Frontal cortex (tissue), 4 donors: ENCODE measurements at places on chromosomes 4 and X.

DNA sequence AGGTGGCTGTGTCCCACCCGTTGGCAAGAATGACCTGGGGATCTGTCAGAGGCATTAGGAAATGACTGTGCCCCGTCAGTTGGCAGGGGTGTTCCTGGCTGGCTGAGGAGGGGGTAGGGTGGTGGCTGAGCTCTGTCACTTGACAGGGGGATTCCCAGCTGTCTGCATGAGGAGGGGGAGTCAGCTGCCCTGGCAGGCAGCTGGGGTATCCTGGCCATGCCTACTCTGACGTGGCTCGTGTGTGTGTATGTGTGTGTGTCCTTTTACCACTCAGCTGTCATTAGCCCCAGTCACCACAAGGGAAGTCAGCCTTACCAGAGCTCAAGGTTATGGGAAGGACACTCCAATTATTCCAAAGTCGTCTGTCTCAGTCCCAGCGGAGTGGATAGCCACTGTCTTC lies 93.2 kb downstream of the EFNB1 start:
- DNase-seq, result no peak

DNA sequence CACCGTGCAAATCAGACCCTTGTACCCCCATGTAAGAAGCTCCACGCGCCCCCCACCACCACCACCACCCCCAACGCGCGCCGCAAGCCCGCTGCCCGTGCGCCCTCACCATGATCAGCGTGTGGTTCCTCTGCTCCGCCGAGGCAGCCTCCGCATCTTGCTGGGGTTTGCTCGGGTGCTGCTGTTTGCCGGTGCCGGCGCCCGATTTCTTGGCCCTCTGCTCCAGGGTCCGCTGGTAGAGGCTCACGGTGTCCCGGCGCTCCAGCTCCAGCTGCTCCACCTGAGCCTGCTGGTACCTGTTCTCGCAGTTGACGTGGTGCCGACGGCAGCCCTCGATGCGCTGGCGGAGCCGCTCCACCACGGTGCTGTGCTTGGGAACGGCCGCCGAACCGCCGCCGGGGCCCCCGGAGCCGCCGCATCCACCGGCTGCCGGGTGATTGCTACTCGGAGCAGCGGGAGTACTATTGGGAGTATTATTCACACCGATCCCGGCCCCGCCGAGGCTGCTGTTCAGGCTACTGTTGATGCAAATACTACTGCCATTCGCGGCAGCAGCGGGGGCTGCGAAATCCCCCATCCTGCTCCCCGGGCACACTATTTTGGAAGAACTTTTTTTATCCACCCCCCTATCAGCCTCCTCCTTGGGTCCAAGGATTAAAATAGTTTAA lies 1.1 kb downstream of the MAML3 start:
- DNase-seq, result peak; percentile 59

DNA sequence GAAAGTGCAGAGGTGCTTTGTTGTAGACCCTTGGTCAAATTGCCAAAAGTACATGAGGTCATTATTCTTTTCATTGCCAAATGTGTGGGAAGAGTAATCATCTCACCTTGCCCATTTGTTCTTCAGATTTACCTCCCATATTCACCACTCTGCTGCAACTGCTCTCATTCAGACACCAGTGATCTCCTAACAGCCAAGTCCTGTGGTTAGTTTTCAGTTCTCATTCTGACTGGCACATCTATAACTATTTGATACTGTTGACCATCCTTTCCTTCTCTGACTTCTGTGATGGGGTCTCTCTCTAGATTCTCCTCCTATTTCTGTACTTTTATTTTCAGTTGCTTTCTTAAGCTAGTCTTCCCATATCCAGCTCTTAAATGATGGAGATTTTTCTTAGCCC lies 39.8 kb downstream of the GRIA3 start:
- DNase-seq, result no peak

- no peak for DNase-seq
Observed at GRCh38 chr4:119623025-119623424, 5.6 kb downstream of the PDE5A start.

DNA sequence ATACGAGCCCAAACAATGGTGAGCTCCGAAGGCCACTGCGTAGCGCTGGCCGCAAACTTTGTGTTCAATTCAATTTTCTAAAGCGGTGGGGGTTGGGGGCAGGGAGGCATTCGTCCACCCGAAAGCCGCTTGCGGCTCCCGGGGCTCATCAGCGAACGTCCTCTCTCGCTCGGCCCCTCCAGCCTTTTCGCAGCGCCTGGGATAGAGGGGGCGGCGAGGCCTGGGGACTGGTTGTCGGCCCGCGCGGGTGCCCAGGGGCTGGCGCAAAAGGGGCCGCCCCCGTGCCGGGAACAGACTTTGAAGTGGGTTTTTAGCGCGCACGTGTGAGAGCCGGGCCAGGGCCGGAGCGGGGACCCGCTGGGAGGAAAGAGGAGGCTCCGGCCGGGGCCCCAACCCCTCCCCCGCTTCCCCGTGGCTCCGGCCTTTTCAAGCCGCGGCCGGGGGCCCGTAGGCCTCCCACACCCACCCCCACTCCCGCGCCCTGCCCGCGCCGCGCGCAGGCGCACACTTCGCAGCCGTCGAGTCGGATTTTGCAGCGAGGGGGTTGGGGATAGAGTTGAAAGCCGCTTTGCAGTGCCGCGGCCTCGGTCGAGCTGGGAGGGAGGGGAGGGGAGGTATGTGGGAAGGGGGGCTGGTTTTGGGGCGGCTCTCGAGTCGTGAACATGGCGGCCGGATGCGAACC lies 8.3 kb downstream of the ZIC3 start:
- DNase-seq, result no peak

- DNase-seq, result no peak
Observed at GRCh38 chr4:76058888-76059426, 15.6 kb upstream of the ART3 start.

GRCh38 chrX:140712413-140713173 lies 3.0 kb downstream of the LINC00632 start:
- no peak for DNase-seq

DNA sequence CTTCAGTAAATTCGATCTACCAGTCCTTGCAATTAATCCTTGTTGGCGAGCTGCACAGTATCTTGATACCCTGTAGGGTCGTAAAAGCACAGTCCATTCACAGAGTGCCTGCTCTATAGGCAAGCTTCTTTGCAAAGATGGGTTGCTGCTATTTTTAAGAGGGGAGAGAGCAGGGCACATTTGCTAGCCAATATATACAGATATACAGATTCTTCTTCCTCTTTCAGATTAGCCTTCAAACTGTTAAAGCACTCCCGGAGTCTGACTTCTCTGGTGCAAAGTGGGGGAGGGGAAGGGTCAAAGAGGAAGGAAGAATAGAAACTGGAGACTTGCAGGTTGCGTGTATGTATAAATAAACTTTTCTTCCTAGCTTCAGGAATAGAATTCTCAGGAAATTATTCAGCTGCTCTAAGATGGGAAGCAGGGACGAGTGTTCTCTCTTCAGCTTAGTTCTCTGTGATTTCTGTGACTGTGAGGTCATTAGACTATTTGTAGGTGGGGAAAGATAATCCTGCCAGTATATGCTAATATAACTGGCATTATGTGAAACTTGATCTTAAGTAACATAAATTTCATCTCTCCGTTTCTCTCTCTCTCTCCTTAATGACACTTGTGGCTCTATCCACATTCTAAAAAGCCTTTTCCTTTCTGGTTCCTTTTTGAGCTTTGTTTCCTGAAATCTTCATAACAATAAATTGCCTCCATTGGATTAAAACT lies at the start of gene CYSLTR1:
Gene CYSLTR1 (minus strand): TSS at position 242 of the 717 bp plus-strand sequence. CDS start 53,865 bp downstream, outside the sequence.
- no peak for DNase-seq

DNA sequence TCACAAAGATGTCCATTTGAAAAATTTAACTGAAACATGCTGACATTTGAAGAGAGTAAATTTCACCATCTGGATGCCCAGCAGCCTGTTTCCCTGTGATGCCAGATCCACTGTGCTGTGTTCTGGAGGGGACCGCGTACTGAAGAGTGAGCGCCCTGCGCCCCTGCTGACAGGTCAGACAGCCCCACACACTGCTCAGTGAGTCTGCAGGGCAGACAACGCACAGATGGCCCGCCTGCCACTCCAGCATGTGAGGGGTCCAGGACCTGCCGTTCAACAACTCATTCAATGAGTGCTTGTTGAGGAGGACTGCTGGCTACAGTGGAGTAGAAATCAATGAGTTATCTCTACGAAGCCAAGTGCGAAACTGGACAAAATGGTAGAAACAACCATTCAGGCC lies 49.2 kb downstream of the FGFRL1 start:
- DNase-seq, result no peak

- DNase-seq, result no peak
Observed at GRCh38 chrX:118729042-118729652, 1.7 kb downstream of the IL13RA1 start.

GRCh38 chr4:52408032-52408431 lies 251.1 kb downstream of the USP46 start:
- no peak for DNase-seq

- peak; percentile 49 for DNase-seq
Observed at GRCh38 chr4:82770607-82771006, 28.0 kb downstream of the SCD5 start.

- no peak for DNase-seq
Observed at GRCh38 chrX:8037593-8038348, 110.6 kb upstream of the PNPLA4 start.

GRCh38 chr4:98728433-98728832 lies 70.0 kb upstream of the TSPAN5 start:
- peak; percentile 27 for DNase-seq

DNA sequence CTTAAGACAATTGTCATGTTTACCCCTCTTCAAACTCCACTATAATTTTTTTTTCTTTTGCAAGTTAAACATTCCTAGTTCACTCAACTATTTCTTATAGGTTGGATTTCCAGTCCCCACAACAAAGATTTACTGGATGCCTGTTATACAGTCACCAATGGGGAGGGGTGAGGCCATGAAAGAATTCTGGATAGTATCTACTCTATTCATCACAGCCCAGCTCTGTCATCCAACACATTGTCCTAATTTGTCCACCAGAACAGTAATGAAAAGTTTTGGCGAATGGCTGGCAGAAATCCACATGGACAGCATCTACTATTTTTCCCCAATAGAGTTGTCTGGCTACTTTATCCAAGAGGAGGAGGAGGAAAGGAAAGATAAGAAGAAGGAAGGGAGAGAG lies 192.7 kb upstream of the S100G start:
- DNase-seq, result no peak

GRCh38 chr4:185068837-185069236 lies 50.5 kb downstream of the HELT start:
- DNase-seq, result no peak

- no peak for DNase-seq
Observed at GRCh38 chrX:141314441-141314840, 72.1 kb upstream of the SPANXC start.

DNA sequence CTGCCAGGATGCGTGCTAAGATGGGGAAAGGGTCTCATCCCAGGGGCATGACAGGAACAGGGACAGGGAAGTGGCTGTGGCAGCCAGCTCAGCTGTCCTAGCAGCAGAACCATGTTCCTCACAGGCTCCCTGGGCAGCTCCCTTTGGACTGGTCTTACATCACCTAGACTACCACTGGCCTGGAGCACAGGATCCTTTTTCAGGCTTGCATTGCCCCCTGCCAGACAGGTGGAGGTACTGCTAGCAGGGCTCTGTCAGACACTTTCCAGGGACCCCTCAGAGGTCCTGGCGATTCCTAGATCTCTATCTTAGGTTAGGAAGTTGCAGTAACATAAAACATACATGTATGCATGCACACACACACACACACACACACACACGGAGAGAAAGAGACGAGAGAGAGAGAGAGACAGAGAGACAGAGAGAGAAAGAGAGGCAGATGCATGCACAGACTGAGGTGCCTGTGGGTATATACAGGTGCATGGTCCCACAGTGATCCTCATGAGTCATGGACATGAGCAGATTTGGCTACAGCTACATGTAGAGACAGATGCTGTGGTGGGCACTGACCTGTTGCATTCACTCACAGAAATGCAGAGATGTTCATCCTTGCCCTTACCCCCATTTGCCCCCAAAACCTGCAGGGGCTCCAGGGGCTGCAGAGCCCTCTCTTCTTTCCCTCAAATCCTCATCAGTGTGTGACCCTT lies 63.6 kb downstream of the STARD8 start:
- DNase-seq, result no peak

DNA sequence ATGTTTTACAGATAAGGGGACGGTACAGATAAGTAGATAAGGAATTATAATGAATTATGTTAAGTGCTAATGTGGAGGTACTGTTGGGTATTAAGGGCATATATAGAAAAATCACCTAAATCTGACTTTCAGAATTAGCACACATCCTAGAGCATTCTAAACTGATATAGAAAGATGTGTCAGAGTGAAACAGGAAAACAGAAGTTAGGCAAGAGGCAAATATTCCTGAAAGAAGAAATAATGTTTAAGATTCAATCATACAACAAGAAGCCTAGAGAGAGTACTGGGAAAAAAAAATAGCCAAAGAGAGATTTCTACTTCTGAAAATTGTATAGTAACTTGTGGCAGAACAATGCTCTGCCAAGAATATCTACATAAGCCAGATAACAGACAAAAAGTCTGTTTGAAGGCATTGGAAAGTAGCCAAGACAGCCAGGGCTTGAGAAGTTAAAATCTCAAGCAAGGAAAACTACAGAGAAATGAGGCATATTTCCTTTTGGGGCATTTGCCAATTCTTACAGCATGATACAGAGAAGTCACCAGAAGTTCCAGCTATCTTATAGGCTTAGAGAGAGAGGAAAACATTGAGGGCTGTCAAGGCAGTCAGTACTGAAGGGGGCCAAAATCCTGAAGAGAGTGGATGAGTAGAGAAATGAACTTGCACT lies 646.0 kb downstream of the RPA4 start:
- DNase-seq, result no peak

DNA sequence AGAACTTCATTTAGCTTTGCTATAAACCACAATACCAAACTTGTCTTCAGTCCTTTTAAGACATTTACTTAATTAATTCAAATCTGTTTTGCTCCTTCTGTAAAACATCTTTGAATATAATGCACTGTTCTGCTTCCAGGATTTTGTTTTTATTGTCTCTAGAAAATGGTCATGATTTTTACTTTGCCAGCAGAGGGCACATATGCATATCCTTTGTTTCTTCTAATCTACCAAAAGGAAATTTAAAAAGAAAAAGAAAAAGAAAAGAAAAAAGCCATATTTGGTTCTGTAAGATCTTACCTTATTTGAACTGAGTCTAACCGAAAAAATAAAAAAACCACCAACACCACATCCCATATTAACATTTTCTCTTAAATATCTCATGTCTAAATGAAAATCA lies 101.9 kb upstream of the CCSER1 start:
- DNase-seq, result no peak

DNA sequence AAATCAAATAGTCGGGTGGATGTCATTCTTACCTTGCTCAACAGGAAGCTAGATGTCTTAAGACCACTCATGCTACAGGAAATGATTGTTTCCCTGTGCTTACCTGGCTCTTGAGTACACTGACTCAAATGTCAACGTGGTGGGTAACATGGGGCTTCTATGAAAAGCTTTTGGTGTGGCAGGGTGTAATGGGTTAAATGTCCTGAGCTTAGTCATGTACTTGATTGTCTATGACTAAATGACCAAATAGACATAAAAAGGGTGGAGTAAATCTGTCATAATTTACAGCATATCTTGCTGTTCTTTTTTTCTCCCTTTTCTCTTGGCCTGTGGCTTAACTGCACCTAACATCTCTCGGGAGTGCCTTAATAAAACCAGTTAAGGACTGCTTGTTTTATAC lies 44.9 kb downstream of the CCNG2 start:
- DNase-seq, result no peak
